Pancreas (tissue), 10 donors: ENCODE measurements at places on chromosomes 3 and 15. TPM values are rescaled to one million over a fixed set of nuclear protein-coding genes. Genes with fewer than 3 reads are reported as not detected.

GRCh38 chr3:115943579-115943978 is 320.3 kb downstream of the GAP43 start:
- DNase-seq: no peak

DNA sequence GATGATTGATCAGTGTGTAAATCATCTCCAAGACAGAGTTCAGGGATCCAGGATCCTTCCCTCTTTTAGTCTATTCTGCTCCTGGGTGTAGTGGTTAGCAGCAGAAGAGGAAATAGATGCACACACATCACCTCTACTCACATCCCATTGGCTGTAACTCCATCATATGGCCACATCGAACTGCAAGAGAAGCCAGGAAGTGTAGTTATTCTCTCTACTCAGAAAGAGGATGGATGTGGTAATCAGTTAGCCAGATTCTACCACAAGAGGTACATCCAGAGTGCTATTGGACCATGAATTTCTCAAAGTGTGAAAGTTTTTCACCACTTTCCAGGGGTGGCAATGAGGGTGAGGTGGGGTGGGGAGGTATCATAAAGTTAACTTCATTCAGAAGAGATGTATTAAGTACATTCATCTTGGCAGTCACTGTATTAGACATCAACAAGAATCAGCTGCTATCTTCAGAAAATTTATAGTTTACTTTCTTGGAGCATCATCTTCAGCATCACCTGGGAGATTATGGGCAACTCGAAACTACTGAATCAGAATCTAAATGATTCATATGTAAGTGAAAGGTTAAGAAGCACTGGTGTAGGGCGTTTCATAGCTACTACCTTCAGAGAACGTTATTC is 60.6 kb upstream of the GAP43 start:
- DNase-seq: no peak

The ARHGEF26 gene
- polyA plus RNA-seq: 5.4 TPM

The NR2E3 gene
- polyA plus RNA-seq: 0.80 TPM

DNA sequence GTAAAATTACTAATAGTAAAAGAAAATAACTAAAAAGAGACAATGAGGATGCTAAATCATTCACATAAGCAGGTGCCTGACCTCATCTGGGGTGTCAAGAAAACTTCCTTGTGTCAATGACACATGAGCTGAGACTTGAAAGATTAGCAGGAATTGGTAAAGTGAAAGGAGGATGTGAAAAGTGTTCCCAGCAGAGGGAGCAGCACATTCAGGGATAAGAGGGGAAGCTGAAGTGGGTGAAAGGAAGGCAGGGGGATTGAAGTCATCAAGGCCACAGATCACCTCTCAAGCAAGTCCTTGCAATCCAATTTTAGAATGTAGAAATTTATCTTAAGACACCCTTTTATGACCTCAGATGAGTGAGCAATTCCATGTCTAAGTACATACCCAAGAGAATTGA is 60.2 kb upstream of the ACP3 start:
- no peak for DNase-seq
